Mesenchymal stem cell (in vitro differentiated cells and primary cell): ENCODE measurements at places on chromosomes 2 and 18.

- H3K27me3 ChIP-seq: no peaks in the 10 kb centered on the region
- H3K36me3 ChIP-seq: peaks cover 18% of the 10 kb centered on the region
- no peak overlapping the region for H3K4me3 ChIP-seq
- H3K27ac ChIP-seq: no peak overlapping the region
Measured at GRCh38 chr2:65479524-65479923, 47.1 kb upstream of the SPRED2 start.

GRCh38 chr18:59921384-59921891 is 21.6 kb downstream of the PMAIP1 start:
- no peaks in the 10 kb centered on the region for H3K27me3 ChIP-seq
- DNase-seq: no peak
- H3K4me3 ChIP-seq: no peak overlapping the region
- H3K36me3 ChIP-seq: no peaks in the 10 kb centered on the region
- H3K27ac ChIP-seq: no peak overlapping the region

GRCh38 chr18:65239787-65240186 is 511.0 kb upstream of the CDH7 start:
- H3K27me3 ChIP-seq: no peaks in the 10 kb centered on the region
- no peak overlapping the region for H3K27ac ChIP-seq
- no peaks in the 10 kb centered on the region for H3K36me3 ChIP-seq
- H3K4me3 ChIP-seq: no peak overlapping the region

- DNase-seq: peak; percentile 70
- no peaks in the 10 kb centered on the region for H3K4me1 ChIP-seq
- H3K36me3 ChIP-seq: no peaks in the 10 kb centered on the region
- no peak overlapping the region for H3K27ac ChIP-seq
- no peak overlapping the region for H3K4me3 ChIP-seq
Measured at GRCh38 chr18:68436485-68436884, 278.4 kb downstream of the TMX3 start.

DNA sequence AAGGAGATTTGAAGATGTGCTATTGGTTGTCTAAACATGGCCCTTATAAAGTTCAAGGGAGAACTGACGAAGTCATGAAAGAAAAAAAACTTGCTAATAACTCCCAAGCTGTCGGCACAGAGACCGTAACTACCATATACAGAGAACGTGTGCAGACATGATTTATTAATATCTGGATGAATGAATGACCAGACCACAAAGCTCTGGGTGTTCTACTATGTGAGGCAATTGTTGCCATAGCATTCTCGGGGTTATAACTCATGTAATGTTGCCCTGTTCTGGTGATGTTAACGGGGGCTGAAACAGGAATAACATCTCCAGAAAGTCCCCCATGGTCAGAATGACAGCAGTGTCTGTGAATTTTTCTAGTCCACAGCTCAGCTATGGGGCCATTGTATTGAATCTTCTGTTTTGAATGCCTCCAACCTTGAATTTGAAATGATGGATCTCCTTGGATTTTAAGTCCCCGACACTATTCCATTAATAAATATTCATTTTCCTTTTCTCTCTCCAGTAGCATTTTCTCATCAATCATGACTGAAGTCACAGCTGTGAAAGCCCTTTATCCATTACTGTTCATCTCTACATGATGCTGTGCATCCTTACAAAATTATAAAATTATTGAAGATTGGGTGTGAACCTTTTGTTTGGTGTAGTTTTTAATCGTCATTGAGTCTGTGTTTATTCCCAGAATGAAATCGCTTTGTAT is 483.4 kb upstream of the KLHL29 start:
- no peaks in the 10 kb centered on the region for H3K36me3 ChIP-seq
- H3K4me1 ChIP-seq: no peaks in the 10 kb centered on the region
- H3K27ac ChIP-seq: no peak overlapping the region
- H3K27me3 ChIP-seq: no peaks in the 10 kb centered on the region
- H3K4me3 ChIP-seq: no peak overlapping the region

DNA sequence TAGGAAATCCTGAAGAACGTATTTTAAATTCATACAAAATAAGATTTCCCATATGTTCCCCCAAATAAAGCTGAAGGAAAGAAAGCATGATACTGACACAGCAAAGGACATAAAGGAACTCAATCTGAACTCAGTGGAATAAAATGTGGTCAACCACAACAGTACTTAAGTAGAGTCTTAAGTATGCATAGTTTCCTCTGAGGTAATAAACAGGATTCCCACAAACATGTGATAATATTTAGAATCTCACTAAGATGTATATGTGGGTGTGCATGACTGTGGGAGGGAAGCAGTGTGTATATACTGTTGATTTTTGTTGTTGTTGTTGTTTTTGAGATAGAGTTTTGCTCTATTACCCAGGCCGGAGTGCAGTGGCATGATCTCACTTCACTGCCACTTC is 69.3 kb downstream of the NOL10 start:
- no peaks in the 10 kb centered on the region for H3K27me3 ChIP-seq
- peaks cover 39% of the 10 kb centered on the region for H3K36me3 ChIP-seq
- H3K4me3 ChIP-seq: no peak overlapping the region
- peak overlapping the region; percentile 42 for H3K27ac ChIP-seq

DNA sequence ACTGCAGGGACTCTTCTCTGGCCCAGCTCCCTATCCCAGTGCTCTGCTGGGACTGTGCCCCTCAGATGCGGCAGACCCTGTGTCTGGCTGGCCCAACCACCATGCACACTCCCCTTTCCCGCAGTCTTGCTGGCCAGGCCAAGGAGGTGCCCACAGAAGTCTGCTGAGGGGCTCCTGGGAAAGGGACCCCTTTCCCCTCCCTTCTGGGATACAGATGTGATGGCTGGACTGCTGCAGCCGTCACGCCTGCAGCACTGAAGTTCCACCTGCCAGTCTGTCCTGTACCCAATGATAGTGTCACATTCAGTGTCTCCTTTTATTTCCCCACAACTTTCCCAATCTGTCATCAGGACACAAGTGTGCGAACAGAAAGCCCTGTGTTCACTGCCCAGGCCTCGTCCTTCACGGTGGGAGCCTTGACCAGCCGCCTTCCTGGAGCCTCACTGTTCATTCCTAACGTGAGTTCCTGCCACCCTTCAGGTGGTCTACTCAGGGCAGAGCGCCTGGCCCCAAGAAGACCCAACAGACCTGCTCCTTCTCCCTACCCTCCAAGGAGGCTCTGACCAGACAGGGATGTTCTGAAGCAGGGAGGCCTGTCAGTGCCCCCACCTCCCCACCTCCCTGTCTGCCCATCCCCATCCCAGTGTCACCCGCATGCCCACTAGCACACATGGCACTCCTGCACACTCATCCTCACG is 47.1 kb downstream of the ANKMY1 start:
- peaks cover 10% of the 10 kb centered on the region for H3K36me3 ChIP-seq
- no peaks in the 10 kb centered on the region for H3K27me3 ChIP-seq
- no peak overlapping the region for H3K27ac ChIP-seq

- no peak overlapping the region for H3K4me3 ChIP-seq
- peaks cover 69% of the 10 kb centered on the region for H3K27me3 ChIP-seq
- H3K36me3 ChIP-seq: no peaks in the 10 kb centered on the region
- DNase-seq: no peak
Measured at GRCh38 chr2:121240436-121240835, 44.6 kb downstream of the TFCP2L1 start.

- no peak for DNase-seq
- no peaks in the 10 kb centered on the region for H3K4me1 ChIP-seq
- H3K27me3 ChIP-seq: no peaks in the 10 kb centered on the region
Measured at GRCh38 chr2:59622599-59623308, 930.7 kb downstream of the BCL11A start.

GRCh38 chr2:199680482-199680881 is 170.5 kb downstream of the FTCDNL1 start:
- H3K4me1 ChIP-seq: no peaks in the 10 kb centered on the region
- H3K27ac ChIP-seq: no peak overlapping the region
- no peaks in the 10 kb centered on the region for H3K36me3 ChIP-seq
- no peak for DNase-seq
- no peak overlapping the region for H3K4me3 ChIP-seq

DNA sequence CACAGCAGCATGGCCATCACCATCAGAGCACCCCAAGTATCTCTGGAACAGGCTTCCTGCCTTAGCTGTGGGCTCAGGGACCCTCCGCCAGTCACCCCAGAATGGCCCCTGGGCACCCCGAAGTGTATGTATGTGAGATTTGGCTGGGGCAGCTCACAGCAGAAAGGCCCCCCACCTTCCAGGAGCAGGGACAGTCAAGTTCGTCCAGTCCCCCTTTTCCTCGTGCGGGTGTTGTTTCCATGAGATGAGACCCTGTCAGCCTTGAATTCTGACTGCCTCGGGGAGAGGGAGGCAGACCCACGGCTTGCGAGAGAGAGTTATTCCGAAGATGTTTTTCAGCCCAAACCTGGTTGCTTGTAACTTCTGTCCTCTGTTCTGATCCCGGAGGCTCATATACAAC is 290.9 kb upstream of the HDAC4 start:
- peaks cover 69% of the 10 kb centered on the region for H3K27me3 ChIP-seq
- H3K4me3 ChIP-seq: no peak overlapping the region
- no peaks in the 10 kb centered on the region for H3K4me1 ChIP-seq
- H3K27ac ChIP-seq: no peak overlapping the region
- DNase-seq: no peak

DNA sequence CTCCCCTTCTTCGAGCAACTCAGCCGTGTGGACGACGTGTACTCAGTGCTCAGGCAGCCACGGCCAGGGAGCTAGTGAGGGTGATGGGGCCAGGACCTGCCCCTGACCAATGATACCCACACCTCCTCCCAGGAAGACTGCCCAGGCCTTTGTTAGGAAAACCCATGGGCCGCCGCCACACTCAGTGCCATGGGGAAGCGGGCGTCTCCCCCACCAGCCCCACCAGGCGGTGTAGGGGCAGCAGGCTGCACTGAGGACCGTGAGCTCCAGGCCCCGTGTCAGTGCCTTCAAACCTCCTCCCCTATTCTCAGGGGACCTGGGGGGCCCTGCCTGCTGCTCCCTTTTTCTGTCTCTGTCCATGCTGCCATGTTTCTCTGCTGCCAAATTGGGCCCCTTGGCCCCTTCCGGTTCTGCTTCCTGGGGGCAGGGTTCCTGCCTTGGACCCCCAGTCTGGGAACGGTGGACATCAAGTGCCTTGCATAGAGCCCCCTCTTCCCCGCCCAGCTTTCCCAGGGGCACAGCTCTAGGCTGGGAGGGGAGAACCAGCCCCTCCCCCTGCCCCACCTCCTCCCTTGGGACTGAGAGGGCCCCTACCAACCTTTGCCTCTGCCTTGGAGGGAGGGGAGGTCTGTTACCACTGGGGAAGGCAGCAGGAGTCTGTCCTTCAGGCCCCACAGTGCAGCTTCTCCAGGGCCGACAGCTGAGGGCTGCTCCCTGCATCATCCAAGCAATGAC is 4.8 kb downstream of the CTDSP1 start:
- H3K36me3 ChIP-seq: peaks cover 45% of the 10 kb centered on the region
- peaks cover 38% of the 10 kb centered on the region for H3K4me1 ChIP-seq
- H3K27me3 ChIP-seq: no peaks in the 10 kb centered on the region
- no peak overlapping the region for H3K27ac ChIP-seq

DNA sequence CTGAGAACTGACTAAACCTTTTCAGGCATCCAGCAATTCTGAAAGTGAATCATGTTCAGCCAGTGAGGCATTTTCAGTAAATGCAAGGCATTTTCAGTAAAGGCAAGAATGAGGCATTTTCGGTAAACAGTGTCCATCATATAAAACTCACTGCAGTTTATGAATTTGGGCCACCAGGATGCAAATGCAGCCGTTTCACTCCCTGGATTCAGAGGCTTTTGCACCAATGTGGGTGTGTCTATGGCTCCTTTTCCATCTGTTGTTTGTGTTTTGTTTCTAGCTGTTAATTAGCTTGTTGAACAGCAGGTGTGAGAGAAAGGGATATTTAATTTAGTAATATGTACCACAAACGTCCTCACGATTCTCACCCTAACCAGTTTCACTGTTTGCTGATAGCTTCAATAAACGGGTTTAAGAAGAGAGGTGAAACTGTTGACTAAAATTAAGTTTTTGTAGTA is 116.3 kb upstream of the PGAP1 start:
- H3K4me3 ChIP-seq: no peak overlapping the region
- H3K27ac ChIP-seq: no peak overlapping the region
- DNase-seq: no peak
- no peaks in the 10 kb centered on the region for H3K36me3 ChIP-seq
- H3K4me1 ChIP-seq: no peaks in the 10 kb centered on the region

- no peak overlapping the region for H3K4me3 ChIP-seq
- no peaks in the 10 kb centered on the region for H3K27me3 ChIP-seq
Measured at GRCh38 chr2:227880460-227880859, 9.0 kb downstream of the DAW1 start.

GRCh38 chr2:220736778-220737177 is 835.3 kb downstream of the EPHA4 start:
- no peaks in the 10 kb centered on the region for H3K27me3 ChIP-seq
- no peak for DNase-seq

DNA sequence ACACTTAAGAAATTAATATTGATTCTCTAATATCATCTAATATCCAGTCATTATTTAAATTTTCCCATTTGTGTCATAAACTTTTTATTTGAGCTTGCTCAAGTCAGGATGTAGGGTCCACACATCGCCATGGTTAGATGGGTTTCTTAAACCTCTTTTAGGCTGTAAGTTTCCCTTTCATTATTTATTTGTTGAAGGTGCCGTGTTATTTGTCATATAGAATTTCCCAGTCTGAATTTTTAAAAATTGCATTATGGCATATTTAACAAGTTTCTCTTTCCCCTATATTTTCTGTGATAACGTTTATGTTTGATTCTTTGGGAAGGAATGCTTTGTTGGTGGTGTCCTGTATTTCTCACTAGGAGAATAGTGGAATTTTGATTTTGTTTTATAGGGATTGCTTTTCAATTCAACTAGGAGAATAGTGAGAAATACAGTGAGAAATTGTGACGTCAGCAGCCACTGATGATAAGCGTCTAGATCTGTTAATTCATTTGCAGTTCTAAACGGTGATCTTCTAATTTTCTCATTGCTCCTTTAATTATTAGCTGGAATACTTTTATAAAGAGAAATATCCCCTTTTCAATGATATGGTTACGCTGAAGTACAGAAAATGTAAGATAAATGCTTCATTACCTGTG is 44.6 kb upstream of the AAK1 start:
- H3K27me3 ChIP-seq: no peaks in the 10 kb centered on the region
- no peaks in the 10 kb centered on the region for H3K36me3 ChIP-seq
- DNase-seq: no peak
- H3K4me3 ChIP-seq: no peak overlapping the region
- peaks cover under 1% of the 10 kb centered on the region for H3K4me1 ChIP-seq

DNA sequence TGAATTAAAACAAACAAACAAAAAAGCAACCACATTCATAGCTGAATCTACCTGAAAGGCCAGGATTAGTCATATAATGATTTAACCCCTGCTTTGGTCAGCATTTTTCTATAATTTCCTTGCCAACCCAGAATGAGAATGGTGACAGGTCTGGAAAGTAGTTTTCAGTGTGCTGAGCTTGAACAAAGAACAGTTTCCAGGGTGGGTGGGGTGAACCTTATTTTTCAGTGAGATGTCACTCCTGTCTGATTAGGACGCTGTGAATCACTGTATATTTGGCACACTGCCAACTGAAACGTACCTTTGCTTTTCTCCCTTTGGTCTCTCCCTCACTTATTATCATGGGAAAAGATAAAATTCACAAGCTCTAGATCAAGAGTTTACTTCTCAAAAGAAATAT is 35.0 kb upstream of the DSC1 start:
- H3K27me3 ChIP-seq: no peaks in the 10 kb centered on the region
- H3K4me1 ChIP-seq: no peaks in the 10 kb centered on the region
- H3K27ac ChIP-seq: no peak overlapping the region
- H3K36me3 ChIP-seq: no peaks in the 10 kb centered on the region

GRCh38 chr2:120279708-120280107 is 27.1 kb downstream of the RALB start:
- H3K4me3 ChIP-seq: no peak overlapping the region
- H3K27ac ChIP-seq: no peak overlapping the region
- peaks cover 35% of the 10 kb centered on the region for H3K36me3 ChIP-seq

GRCh38 chr18:37207343-37207742 is 358.3 kb downstream of the CELF4 start:
- H3K36me3 ChIP-seq: no peaks in the 10 kb centered on the region
- no peak for DNase-seq
- no peak overlapping the region for H3K27ac ChIP-seq
- no peaks in the 10 kb centered on the region for H3K27me3 ChIP-seq
